ENCODE measurements at places on chromosomes 5 and 9.

- H3K36me3 ChIP-seq: no peaks in the 10 kb centered on the region
- no peak for DNase-seq
- H3K27ac ChIP-seq: no peak overlapping the region
- no peaks in the 10 kb centered on the region for H3K27me3 ChIP-seq
- H3K4me1 ChIP-seq: peaks cover 2% of the 10 kb centered on the region
Measured at GRCh38 chr5:89721931-89722330, 687.6 kb downstream of the CETN3 start.

DNA sequence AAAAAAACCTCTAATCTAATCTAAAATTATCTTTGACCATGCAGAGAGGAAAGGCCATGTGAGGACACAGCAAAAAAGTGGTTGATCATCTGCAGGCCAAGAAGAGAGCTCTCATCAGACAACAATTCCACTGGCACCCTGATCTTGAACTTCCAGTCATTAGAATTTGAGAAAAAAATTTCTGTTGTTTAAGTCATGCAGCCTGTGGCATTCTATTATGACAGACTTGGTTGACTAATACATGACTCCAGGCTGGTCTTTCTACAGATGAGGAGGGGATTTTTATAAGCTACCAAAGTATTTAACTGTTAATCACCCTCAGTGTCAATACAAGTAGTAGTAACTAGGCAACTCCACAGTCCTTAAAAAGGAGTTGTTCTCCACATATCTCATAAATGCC, 358.5 kb upstream of the RGMB start:
- H3K27ac ChIP-seq: peak overlapping the region; percentile 58
- H3K4me1 ChIP-seq: peaks cover 17% of the 10 kb centered on the region
- no peak for DNase-seq
- no peak overlapping the region for H3K4me3 ChIP-seq
- H3K36me3 ChIP-seq: no peaks in the 10 kb centered on the region

DNA sequence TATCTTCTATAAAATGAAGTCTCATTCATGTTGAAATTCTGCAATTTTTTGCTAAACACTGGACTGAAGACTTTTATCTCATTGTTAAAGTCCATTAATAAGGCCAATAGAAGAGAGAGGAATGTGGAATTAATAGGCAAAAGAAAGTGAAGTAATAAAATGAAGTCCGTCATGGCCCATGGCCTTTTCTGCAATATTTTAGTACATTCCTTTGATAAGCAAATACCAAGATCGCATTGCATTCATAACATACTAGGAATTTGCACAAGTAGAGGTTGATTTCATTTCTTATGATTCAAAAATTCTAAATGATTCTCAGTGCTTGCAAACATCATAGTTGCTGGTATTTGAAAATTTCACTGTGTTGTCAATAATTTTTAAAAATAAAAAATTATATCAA, 664.0 kb downstream of the NR2F1-AS1 start:
- H3K4me1 ChIP-seq: peaks cover 27% of the 10 kb centered on the region
- H3K36me3 ChIP-seq: no peaks in the 10 kb centered on the region
- DNase-seq: no peak
- no peak overlapping the region for H3K27ac ChIP-seq

DNA sequence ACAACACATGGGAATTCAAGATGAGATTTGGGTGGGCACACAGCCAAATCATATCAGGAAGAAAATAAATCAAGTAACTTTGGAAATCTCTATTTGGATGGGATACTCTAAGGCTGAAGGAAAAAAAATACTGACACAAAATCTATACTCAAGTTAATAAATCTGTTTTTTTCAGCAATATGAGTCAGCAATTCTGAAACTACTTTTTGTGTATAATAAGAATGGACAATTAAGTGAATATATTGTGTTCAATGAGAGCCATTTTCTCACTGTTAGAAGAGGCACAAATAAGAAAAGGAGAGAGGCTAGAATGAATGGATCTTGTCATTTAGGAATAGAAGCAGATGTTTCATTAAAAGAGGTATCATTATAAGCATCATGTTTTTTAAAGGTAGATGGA, 651.0 kb downstream of the TAF11L14 start:
- peaks cover 9% of the 10 kb centered on the region for H3K27me3 ChIP-seq
- H3K4me3 ChIP-seq: no peak overlapping the region
- no peaks in the 10 kb centered on the region for H3K4me1 ChIP-seq
- H3K36me3 ChIP-seq: peaks cover 3% of the 10 kb centered on the region
- no peak for DNase-seq

GRCh38 chr5:53906736-53907135, 346.3 kb downstream of the NDUFS4 start:
- H3K4me3 ChIP-seq: no peak overlapping the region
- no peaks in the 10 kb centered on the region for H3K27me3 ChIP-seq
- H3K4me1 ChIP-seq: no peaks in the 10 kb centered on the region

GRCh38 chr5:65010841-65011240, 242.1 kb downstream of the CWC27 start:
- H3K27ac ChIP-seq: no peak overlapping the region
- H3K27me3 ChIP-seq: no peaks in the 10 kb centered on the region
- DNase-seq: no peak
- no peaks in the 10 kb centered on the region for H3K4me1 ChIP-seq

DNA sequence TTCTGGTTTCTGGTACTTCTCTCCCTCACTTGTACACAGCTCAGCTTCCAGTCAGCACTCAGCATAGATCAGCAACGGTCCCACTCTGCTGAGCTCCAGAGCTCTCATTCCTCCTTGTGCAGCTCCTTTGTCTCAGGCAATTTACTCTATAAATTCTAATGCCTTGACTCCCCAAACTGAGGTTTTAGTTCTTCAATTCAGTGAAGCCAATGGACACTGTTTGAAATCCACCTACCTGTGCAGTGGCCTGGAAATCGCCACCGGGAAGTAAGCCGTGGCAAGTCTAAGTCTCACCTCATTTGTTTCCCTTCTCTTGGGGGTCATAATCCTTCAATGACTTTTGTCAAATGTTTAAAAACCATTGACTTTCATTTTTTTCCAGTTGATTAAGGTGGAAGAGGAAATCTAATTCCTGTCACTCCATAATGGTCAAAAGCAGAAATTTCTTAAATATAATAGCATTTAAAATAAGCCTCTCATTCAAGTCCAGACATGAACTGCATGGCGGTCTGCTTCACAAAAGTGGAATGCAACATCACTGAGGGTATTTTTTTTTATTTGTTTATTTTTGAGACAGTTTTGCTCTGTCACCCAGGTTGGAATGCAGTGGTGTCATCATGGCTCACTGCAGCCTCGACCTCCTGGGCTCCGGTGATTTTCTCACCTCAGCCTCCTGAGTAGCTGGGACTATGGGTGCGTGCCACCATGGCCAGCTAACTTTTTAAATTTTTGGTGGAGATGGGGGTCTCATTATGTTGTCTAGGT, 79.6 kb downstream of the C7 start:
- H3K27ac ChIP-seq: no peak overlapping the region
- no peaks in the 10 kb centered on the region for H3K4me1 ChIP-seq
- no peaks in the 10 kb centered on the region for H3K27me3 ChIP-seq
- DNase-seq: no peak
- no peaks in the 10 kb centered on the region for H3K36me3 ChIP-seq

- H3K36me3 ChIP-seq: peaks cover 44% of the 10 kb centered on the region
- no peak for DNase-seq
- H3K27me3 ChIP-seq: no peaks in the 10 kb centered on the region
- peaks cover 17% of the 10 kb centered on the region for H3K4me1 ChIP-seq
Measured at GRCh38 chr5:153676406-153676805, 185.9 kb downstream of the GRIA1 start.

Data from osteocyte (in vitro differentiated cells).